ENCODE measurements at places on chromosomes 4 and X. TPM values are rescaled to one million over a fixed set of nuclear protein-coding genes. Genes with fewer than 3 reads are reported as not detected.

DNA sequence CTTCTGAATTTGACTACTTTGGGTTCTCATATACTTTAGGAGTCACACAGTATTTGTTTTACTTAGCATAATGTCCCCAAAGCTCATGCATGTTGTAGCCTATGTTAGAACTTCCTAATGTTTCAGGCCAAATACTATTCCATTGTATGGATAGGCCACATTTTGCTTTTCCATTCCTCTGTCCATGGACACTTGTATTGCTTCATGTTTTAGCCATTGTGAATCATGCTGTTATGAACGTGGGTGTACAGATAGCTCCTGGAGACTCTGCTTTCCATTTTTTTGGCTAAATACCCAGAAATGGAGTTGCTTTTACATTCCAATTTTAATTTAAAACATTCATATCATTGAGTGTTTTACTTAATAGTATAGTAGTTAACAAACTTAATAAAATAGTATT is 54.5 kb downstream of the HTT start:
- H3K36me3 ChIP-seq = no peaks in the 10 kb centered on the region
- H3K27me3 ChIP-seq = no peaks in the 10 kb centered on the region
- no peak overlapping the region for H3K27ac ChIP-seq
- H3K4me1 ChIP-seq = no peaks in the 10 kb centered on the region

The ZCCHC12 gene
- 42.9 TPM for total RNA-seq

- no peaks in the 10 kb centered on the region for H3K27me3 ChIP-seq
- H3K27ac ChIP-seq = no peak overlapping the region
- H3K36me3 ChIP-seq = no peaks in the 10 kb centered on the region
- H3K4me1 ChIP-seq = no peaks in the 10 kb centered on the region
- no peak overlapping the region for H3K4me3 ChIP-seq
- DNase-seq = no peak
Observed at GRCh38 chr4:156571146-156571545, 400.5 kb downstream of the PDGFC start.

DNA sequence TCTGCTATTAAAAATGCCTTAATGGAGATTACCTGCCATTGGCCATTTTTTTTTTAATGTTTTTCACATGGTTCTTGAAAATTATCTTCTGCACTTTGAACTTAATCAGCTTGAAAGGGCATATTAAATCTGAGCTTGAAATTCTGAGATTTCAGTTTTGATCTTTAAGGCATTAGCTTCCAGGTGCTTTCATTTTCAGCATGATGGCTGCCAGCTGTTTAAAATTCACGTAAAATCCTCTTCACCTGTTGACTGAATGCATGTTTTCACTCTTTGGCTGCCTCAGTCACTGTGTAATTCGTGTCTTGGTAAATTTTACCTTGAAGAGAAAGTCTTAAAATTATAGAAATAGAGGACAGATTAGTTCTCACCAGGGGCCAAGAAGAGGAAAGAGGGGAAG is 39.6 kb downstream of the SMAD1 start:
- H3K27ac ChIP-seq = no peak overlapping the region
- H3K36me3 ChIP-seq = no peaks in the 10 kb centered on the region
- DNase-seq = no peak
- H3K4me3 ChIP-seq = no peak overlapping the region
- H3K4me1 ChIP-seq = peaks cover 7% of the 10 kb centered on the region
- H3K27me3 ChIP-seq = no peaks in the 10 kb centered on the region

GRCh38 chr4:53793096-53793495 is 201.8 kb upstream of the LNX1 start:
- H3K4me1 ChIP-seq = no peaks in the 10 kb centered on the region
- H3K36me3 ChIP-seq = no peaks in the 10 kb centered on the region
- H3K4me3 ChIP-seq = no peak overlapping the region
- DNase-seq = no peak

DNA sequence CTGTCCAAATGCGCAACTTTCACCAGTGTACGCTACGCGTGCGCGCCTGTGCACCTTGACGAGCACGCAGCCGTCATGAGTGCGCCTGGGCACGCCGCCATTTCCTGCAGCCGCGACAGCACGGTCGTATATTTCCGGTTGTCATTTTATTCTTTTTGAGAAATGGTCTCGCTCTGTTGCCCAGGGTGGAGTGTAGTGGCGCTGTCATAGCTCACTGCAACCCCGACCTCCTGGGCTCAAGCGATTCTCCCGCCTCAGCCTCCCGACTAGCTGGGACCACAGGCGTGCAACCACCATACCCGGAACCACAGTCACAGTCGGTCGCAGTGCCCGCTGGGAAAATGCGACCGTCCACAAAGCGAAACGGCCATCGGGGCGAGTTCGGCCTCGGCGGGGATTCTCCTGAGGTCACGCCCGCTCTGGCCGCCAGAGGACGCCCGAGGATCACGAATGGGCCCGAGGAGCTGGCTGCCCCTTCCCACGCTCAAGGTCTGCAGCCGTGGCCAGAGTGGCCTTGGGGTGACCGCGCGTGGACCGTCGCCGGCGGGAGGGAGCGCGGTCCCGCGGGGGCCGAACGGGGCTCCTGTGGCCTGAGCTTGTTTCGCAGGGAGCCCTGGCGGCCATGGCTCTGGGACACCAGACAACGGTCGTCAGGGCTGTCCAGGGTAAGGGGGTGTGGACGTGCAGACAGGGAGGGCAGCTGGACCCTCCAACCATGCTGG is 23.7 kb upstream of the PNMA3 start:
- H3K36me3 ChIP-seq = no peaks in the 10 kb centered on the region
- no peak overlapping the region for H3K27ac ChIP-seq
- peak; percentile 54 for DNase-seq
- H3K4me3 ChIP-seq = peak overlapping the region; percentile 32
- H3K4me1 ChIP-seq = no peaks in the 10 kb centered on the region

The ARHGAP36 gene
- not detected for total RNA-seq

The TMSB15C gene
- total RNA-seq = 8.4 TPM

The NDST4 gene
- total RNA-seq = 0.37 TPM

DNA sequence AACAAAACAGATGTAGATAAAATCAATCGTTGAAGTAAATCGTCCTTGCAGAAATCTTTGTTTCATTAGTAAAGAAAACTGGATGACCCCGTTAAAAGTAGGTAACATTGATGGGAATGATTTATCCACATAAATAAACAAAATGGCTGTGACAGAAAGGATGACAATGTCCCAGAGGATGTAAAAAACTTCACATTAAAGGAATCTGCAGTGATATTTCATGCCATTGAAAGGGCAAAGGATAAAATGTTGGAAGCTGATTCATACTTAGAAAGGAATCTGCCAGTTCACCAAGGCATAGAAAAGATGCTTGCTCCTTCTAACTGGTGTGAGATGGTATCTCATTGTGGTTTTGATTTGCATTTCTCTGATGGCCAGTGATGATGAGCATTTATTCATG is 24.2 kb upstream of the EPGN start:
- no peak overlapping the region for H3K27ac ChIP-seq
- no peaks in the 10 kb centered on the region for H3K27me3 ChIP-seq
- no peak overlapping the region for H3K4me3 ChIP-seq
- no peaks in the 10 kb centered on the region for H3K4me1 ChIP-seq
- H3K36me3 ChIP-seq = no peaks in the 10 kb centered on the region
- no peak for DNase-seq
